Hematopoietic multipotent progenitor cell treated with erythropoietin and hydrocortisone succinate and interleukin-3 and kit ligand, for 4 days (in vitro differentiated cells): ENCODE measurements at places on chromosomes 3 and 15.
A peak's percentile ranks its signal among the peaks of the same experiment; 100 is the strongest.

- DNase-seq: no peak
Measured at GRCh38 chr15:92901995-92902394, 1.9 kb downstream of the CHD2 start.

DNA sequence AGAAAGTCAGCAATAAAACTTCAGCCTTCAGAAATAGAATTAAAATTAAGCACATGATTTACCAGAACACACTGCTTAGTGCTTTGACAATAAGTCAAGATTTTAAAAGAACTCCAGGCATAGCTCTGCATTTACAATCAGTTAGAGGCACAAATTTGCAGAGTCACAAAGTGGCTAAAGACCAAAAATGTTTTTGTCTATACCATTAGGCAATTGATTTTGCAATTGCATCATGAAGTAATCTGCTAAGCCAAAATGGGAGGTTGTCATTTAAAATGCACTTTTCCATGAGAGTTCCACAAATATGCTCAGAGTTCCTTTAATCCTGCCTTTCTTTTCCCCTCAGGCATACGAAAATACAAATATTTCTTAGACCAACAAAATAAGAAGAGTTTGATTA is 10.1 kb upstream of the DCP1A start:
- DNase-seq: peak; percentile 72

GRCh38 chr15:75727851-75728715 is 15.4 kb upstream of the CSPG4 start:
- DNase-seq: peak; percentile 88

GRCh38 chr3:117660941-117661817 is 951.6 kb downstream of the TUSC7 start:
- no peak for DNase-seq

DNA sequence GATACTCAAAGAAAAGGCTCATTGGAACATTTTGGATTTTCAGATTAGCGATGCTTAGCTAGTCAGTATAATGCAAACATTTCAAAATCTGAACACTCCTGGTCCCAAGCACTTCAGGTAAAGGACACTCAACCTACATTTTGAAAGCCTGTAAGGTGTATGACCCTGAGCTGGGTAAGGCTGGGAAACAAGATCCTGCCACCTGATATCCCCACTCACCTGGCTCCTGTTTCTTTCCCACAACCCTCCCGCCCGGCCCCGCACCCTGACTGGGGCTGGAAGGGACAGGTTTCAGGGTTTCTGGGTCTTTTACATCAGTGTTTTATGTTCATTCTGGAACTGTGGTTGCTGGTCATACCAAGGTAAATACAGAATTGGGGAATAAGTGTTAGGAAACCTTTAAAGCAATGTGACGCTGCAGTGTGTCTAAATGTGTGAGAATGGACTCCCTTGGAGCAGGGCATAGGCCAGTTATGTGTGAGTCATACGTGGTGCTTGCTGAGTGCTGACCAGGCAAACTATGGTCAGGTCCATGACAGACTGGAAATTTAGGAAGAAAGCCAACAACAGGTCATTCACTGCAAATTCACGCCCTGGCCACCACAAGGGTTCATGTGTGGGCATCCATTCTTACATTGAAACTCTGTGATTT is 22.9 kb downstream of the CTXND1 start:
- DNase-seq: no peak

GRCh38 chr3:188431040-188431439 is 277.1 kb downstream of the LPP start:
- DNase-seq: no peak

- no peak for DNase-seq
Measured at GRCh38 chr15:96054621-96055020, 275.9 kb upstream of the NR2F2 start.

GRCh38 chr3:45677033-45677446 is 12.2 kb upstream of the SACM1L start:
- DNase-seq: peak; percentile 71

DNA sequence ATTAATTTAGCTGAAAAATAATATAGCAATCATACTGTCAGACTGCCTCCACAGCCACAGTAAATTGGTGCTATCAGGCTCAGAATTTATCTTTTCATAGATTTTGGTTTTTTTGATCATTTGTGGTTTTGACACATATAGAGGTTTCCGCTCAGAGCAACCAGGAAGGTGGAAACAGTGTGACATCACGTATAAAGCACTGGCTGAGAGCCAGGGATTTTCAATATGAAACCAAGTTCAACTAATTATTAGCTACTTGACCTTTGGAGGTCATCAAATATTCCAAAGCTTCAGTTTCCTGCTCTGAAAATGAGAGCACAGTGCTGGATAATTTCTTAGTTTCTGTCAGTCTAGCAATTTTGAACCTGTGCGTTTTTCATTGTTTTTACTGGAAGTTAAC is 433.8 kb upstream of the SUCLG2 start:
- no peak for DNase-seq

DNA sequence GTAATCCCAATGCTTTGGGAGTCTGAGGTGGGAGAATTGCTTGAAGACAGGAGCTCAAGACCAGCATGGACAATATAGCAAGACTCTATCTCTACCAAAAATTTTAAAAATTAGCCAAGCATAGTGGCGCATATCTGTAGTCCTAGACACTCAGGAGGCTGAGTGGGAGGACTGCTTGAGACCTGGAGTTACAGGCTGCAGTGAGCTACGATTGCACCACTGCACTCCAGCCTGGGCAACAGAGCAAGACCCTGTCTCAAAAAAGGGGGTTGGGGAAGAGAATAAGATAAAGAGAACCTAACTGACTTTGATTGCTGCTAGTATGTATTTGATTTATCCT is 755 bp downstream of the CD200R1 start:
- DNase-seq: no peak

DNA sequence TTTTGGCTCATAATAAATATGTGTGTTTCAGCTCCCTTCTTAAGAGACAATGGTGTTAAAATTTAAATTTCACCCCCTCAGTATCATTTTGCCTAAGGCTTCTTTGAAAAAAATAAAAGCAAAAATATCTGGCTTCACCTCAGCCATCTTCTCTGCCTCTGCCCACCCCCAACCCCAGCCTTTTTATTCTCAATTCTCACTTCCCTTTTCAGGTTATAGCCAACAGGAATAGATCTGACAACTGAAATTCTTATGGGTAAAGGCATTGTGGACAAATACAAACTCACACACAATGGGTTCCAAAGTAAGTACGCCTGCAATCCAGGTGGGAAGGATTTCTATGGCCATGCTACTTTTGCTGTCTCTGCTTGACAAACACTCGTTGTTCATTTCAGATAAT is 399.0 kb upstream of the ARRDC4 start:
- no peak for DNase-seq
